Spinal cord (tissue), 10 donors: ENCODE measurements at places on chromosomes 2 and 18. TPM values are rescaled to one million over a fixed set of nuclear protein-coding genes. Genes with fewer than 3 reads are reported as not detected.
A peak's percentile ranks its signal among the peaks of the same experiment; 100 is the strongest.

- DNase-seq: no peak
- no peaks in the 10 kb centered on the region for H3K4me1 ChIP-seq
- H3K27ac ChIP-seq: no peak overlapping the region
- no peak overlapping the region for H3K4me3 ChIP-seq
Measured at GRCh38 chr2:190908532-190908931, 27.9 kb downstream of the GLS start.

- H3K27ac ChIP-seq: no peak overlapping the region
- H3K36me3 ChIP-seq: peaks cover 4% of the 10 kb centered on the region
- H3K4me1 ChIP-seq: peaks cover 6% of the 10 kb centered on the region
- H3K4me3 ChIP-seq: no peak overlapping the region
- H3K27me3 ChIP-seq: no peaks in the 10 kb centered on the region
Measured at GRCh38 chr18:62957885-62958472, 242.6 kb downstream of the PHLPP1 start.

- no peaks in the 10 kb centered on the region for H3K4me1 ChIP-seq
- H3K27ac ChIP-seq: no peak overlapping the region
- no peaks in the 10 kb centered on the region for H3K27me3 ChIP-seq
- H3K36me3 ChIP-seq: no peaks in the 10 kb centered on the region
Measured at GRCh38 chr2:238761868-238762267, 86.0 kb upstream of the TWIST2 start.

- H3K4me3 ChIP-seq: no peak overlapping the region
- H3K36me3 ChIP-seq: peaks cover 9% of the 10 kb centered on the region
- DNase-seq: no peak
- no peaks in the 10 kb centered on the region for H3K4me1 ChIP-seq
Measured at GRCh38 chr2:216057688-216058193, 23.9 kb downstream of the PECR start.

- H3K4me1 ChIP-seq: no peaks in the 10 kb centered on the region
- no peaks in the 10 kb centered on the region for H3K27me3 ChIP-seq
- H3K4me3 ChIP-seq: no peak overlapping the region
- DNase-seq: no peak
Measured at GRCh38 chr2:40497251-40497859, 45.5 kb upstream of the SLC8A1 start.

DNA sequence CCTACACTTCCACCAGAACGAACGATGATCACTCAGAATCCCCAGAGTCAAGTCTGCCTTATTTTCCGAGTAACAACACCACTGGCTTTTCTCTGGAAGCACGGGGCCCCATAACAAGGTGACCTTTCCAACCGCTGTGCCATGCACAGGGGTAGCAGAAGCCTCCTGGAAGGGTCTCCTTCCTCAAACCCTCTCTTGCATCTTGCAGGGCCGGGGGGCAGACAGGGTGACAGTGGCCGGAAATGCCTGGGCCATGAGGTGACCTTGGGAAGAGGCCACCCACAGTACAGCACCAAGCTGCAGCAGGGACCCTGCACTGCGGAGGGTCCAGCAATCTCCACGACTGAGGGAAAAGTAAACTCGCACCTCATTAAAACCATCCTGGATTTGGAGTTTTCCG is 108.5 kb downstream of the PXDN start:
- no peaks in the 10 kb centered on the region for H3K27me3 ChIP-seq
- H3K36me3 ChIP-seq: peaks cover 76% of the 10 kb centered on the region
- DNase-seq: no peak
- no peak overlapping the region for H3K27ac ChIP-seq
- H3K4me1 ChIP-seq: peaks cover 4% of the 10 kb centered on the region
- no peak overlapping the region for H3K4me3 ChIP-seq

DNA sequence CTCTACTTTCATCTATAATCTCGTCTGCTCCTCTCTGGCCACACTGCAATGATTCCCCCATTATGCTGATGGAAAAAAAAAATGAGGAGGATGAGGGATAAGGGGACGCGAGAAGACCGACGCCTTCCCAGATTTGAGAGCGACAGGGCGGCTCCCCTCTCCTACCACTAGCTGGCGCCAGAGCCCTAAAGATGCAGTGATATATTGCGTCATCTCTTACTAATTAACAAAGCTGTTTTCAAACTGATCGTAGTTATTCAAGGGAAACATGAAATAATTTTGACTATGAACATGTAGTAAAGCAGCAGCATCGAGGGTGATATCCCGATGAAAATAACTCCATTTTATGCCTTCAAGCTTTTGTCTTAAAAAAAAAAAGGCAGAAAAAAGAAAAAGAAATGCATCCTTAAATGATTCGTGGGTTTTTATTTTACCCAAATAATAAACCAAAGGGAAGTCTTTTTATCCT is 48.0 kb upstream of the HNRNPA3 start:
- DNase-seq: peak; percentile 96
- peak overlapping the region; percentile 92 for H3K27ac ChIP-seq
- no peaks in the 10 kb centered on the region for H3K36me3 ChIP-seq
- no peaks in the 10 kb centered on the region for H3K4me1 ChIP-seq
- H3K4me3 ChIP-seq: peak overlapping the region; percentile 39

GRCh38 chr18:28357766-28358401 is 181.0 kb upstream of the CDH2 start:
- H3K27me3 ChIP-seq: no peaks in the 10 kb centered on the region
- no peak for DNase-seq
- no peaks in the 10 kb centered on the region for H3K36me3 ChIP-seq

DNA sequence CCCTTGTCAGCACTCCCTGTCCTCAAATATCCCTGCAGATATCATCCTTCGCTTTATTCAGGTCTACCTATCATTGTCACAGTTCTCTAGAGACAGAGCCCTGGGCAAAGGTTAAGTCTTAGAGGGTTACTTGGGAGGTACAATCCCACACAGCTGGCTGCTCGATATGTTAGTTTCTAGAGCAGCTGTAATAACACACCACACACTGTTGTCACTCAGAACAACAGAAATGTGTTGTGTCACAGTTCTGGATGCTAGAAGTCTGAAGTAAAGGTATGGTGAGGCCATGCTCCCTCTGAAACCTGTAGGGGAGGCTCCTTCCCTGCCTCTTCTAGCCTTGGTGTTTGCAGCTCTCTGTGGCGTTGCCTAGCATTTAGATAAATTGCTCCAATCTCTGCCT is 9.9 kb upstream of the RAPGEF4 start:
- H3K4me3 ChIP-seq: no peak overlapping the region
- H3K4me1 ChIP-seq: peaks cover 11% of the 10 kb centered on the region
- DNase-seq: no peak
- no peaks in the 10 kb centered on the region for H3K36me3 ChIP-seq
- no peak overlapping the region for H3K27ac ChIP-seq

DNA sequence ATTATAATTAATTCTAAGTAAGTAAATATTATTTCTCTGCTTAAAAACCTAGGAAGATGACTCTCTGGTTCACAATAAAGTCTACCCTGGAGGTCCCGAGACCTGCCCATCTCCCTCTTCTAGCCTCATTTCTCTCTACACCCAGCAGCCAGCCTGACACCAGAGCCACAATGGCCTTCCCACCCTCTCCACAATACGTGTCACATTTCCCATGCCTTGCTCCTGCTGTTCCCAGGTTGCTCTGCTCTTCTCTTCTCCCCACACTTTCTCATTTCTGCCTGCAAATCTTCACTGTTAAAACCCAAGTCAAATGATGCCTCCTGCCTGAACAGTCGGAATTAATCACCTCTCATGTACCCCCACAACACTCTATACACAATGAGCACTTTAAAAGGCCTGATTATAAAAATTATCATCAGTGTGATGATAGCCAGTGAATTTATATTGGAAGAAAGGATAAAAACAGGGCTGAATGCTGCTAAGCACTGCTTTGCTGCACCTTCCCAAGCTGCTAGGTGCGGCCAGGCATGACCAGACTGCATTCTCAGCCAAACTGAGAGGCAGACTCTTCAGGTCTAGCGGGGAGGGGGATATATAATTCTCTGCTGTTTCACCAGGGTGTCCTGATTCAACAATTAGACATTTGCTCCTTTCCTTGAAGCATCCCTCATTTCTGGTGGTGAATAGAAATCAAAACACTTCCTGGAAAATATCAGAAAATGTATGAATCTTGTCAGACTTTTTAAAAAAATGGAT is 160.6 kb downstream of the DTNA start:
- no peaks in the 10 kb centered on the region for H3K27me3 ChIP-seq
- H3K27ac ChIP-seq: no peak overlapping the region
- peaks cover 12% of the 10 kb centered on the region for H3K36me3 ChIP-seq
- H3K4me3 ChIP-seq: no peak overlapping the region

GRCh38 chr18:28855524-28855923 is 678.6 kb upstream of the CDH2 start:
- DNase-seq: peak; percentile 19
- H3K36me3 ChIP-seq: no peaks in the 10 kb centered on the region
- no peaks in the 10 kb centered on the region for H3K4me1 ChIP-seq
- no peak overlapping the region for H3K4me3 ChIP-seq
- H3K27me3 ChIP-seq: no peaks in the 10 kb centered on the region

DNA sequence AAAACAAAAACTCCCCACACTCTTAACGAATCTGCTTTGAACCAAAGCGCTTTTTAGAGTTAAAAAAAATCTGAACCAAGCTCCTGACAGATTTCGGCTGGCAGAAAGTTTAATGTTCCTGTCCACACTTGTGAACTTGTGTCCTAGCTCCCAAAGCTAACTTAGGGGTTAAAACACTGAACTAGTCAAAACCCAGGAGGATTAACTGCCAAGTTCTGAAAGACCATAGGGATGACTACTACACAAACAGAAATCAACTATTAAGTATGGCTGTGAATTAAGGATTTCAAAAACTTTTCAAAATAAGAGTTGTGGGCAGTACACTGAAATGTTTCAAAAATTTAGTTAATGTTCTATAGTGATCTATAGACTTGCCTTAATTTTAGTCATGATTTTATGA is 26.2 kb upstream of the CDKL4 start:
- H3K4me1 ChIP-seq: no peaks in the 10 kb centered on the region
- no peak overlapping the region for H3K27ac ChIP-seq
- H3K4me3 ChIP-seq: no peak overlapping the region
- peaks cover 12% of the 10 kb centered on the region for H3K36me3 ChIP-seq
- no peaks in the 10 kb centered on the region for H3K27me3 ChIP-seq

GRCh38 chr18:48409591-48410094 is 460 bp upstream of the ZBTB7C start:
- H3K27me3 ChIP-seq: peaks cover 33% of the 10 kb centered on the region
- H3K27ac ChIP-seq: peak overlapping the region; percentile 63
- H3K36me3 ChIP-seq: no peaks in the 10 kb centered on the region
- DNase-seq: peak; percentile 42

DNA sequence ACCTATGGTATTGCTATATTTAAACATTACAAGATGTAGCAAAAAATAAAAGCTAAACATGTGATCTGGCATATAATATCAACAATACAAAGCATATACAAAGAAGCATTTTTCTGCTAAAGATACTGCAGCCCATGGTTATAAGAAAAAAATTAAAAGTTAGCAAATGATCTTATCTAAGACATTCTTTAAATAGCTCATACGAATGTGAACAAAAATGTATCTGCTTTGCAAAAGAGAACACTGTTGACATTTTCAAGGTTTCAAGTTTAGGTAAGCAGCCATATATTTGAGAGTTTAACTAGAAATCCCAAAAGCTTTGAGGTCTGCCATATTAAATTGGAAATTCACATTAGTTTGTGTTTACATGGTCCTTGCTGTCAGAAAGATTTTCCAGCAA is 301.0 kb upstream of the SLC39A10 start:
- H3K4me3 ChIP-seq: no peak overlapping the region
- no peak for DNase-seq
- no peaks in the 10 kb centered on the region for H3K4me1 ChIP-seq
- H3K27me3 ChIP-seq: no peaks in the 10 kb centered on the region
- H3K36me3 ChIP-seq: no peaks in the 10 kb centered on the region

- no peaks in the 10 kb centered on the region for H3K4me1 ChIP-seq
- H3K4me3 ChIP-seq: no peak overlapping the region
- no peak for DNase-seq
- H3K27me3 ChIP-seq: no peaks in the 10 kb centered on the region
- H3K27ac ChIP-seq: no peak overlapping the region
- no peaks in the 10 kb centered on the region for H3K36me3 ChIP-seq
Measured at GRCh38 chr2:231490801-231491200, 26.5 kb upstream of the NCL start.

DNA sequence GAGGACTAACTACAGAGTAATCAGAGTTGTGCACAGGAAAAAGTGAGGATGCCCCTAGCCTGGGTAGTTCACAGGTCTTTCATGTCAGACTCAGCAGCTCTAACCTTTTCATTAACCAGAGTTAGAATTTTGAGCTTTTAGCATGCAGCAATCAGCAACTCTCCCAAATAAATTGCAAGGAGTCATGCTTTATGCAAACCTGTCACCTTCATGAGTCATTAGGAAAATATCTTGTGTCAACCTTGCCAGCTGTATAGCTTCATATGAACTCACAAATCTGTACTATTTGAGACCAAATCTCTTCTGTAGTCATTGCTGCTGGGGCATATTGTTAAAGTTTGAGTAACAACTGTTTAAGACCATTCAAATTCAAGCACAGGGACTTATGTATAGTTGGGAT is 382.3 kb upstream of the NT5C1B start:
- no peaks in the 10 kb centered on the region for H3K36me3 ChIP-seq
- no peak for DNase-seq
- H3K4me1 ChIP-seq: peaks cover 3% of the 10 kb centered on the region
- H3K27me3 ChIP-seq: no peaks in the 10 kb centered on the region
- no peak overlapping the region for H3K4me3 ChIP-seq

DNA sequence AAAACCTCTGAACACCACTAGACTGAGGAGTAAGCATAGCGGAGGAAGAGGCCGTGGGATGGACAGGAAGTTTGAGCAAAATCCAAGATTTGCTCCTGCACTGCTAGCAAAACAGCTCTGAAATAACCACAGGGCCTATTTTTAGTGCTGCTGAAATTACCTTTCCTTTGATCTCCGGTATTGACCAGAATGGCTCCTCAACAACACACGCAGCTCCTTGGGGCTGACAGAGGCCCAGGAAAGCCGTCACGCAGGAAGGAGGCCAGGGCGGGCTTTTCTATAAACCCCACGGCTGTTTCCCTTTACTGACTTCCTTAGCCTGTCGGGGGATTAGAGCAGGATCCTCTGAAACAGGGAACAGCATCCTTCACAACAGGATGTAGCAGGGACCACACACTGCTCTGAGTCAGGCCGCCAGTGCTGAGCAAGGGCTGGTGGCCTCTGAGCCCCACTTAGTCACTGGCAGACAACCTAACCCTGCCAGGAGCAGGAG is 80.8 kb upstream of the LCLAT1 start:
- H3K27ac ChIP-seq: no peak overlapping the region
- DNase-seq: no peak
- no peaks in the 10 kb centered on the region for H3K36me3 ChIP-seq
- no peak overlapping the region for H3K4me3 ChIP-seq

GRCh38 chr2:95031726-95032116 is 6.2 kb downstream of the MAL start:
- no peak for DNase-seq
- H3K36me3 ChIP-seq: no peaks in the 10 kb centered on the region
- H3K27me3 ChIP-seq: peaks cover 29% of the 10 kb centered on the region
- no peak overlapping the region for H3K27ac ChIP-seq
- H3K4me1 ChIP-seq: peaks cover 34% of the 10 kb centered on the region
- no peak overlapping the region for H3K4me3 ChIP-seq

- no peaks in the 10 kb centered on the region for H3K36me3 ChIP-seq
- H3K27me3 ChIP-seq: no peaks in the 10 kb centered on the region
- no peak for DNase-seq
- no peak overlapping the region for H3K4me3 ChIP-seq
- peaks cover 4% of the 10 kb centered on the region for H3K4me1 ChIP-seq
Measured at GRCh38 chr2:65357095-65357958, 75.1 kb downstream of the SPRED2 start.

The RAPGEF4 gene
- 65.8 TPM for total RNA-seq

The ABCG5 gene
- 0.06 TPM for total RNA-seq

The CD8B2 gene
- total RNA-seq: 0.28 TPM

The COL5A2 gene
- 387 TPM for total RNA-seq

The GATA6 gene
- total RNA-seq: 4.6 TPM

The CFC1 gene
- total RNA-seq: 4.5 TPM

The SLC35F5 gene
- 144 TPM for total RNA-seq

The TBC1D8 gene
- total RNA-seq: 21.3 TPM

The LRP2 gene
- 2.3 TPM for total RNA-seq

The C2orf72 gene
- 23.6 TPM for total RNA-seq

The C2orf15 gene
- total RNA-seq: 5.7 TPM

The ACTG2 gene
- 21.0 TPM for total RNA-seq

The COLEC12 gene
- 59.8 TPM for total RNA-seq

The ADAM23 gene
- 15.7 TPM for total RNA-seq
